IPS DF 19.7 (cell line): ENCODE measurements at places on chromosomes 1 and 21.

DNA sequence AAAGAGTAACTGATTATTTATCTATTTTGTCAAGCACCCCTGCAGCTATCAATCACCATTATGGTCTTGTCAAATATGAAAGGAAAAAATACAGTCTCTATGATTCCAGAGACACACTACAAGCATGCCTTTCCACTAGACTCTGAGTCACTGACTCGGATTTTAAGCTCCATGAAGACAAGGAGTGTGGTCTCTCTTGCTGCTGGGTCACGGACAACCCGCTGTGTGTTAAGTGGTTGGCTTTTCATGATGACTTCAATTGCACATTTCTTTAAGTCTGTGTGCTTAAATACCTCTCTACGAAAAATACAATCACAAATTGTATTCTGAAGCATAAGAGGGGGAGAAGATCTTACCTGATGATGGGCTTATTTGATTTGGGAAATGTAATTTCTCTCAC lies 14.0 kb upstream of the GNG4 start:
- no peak for DNase-seq

GRCh38 chr1:44112486-44112885 lies 6.1 kb upstream of the KLF17 start:
- no peak for DNase-seq

DNA sequence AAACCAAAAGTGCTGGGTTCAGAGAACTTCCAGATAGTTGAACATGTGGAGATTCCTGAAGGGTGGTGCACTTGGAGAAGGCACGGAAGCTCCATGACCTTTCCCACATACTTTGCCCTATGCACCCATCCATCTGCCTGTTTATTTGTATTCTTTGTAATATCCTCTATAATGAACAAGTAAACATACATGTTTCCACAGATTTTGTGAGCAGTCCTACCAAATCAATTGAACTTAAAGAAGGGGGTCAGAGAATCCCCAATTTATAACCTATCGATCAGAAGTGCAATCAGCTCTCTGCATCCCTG lies 121.4 kb downstream of the ADSS2 start:
- no peak for DNase-seq

DNA sequence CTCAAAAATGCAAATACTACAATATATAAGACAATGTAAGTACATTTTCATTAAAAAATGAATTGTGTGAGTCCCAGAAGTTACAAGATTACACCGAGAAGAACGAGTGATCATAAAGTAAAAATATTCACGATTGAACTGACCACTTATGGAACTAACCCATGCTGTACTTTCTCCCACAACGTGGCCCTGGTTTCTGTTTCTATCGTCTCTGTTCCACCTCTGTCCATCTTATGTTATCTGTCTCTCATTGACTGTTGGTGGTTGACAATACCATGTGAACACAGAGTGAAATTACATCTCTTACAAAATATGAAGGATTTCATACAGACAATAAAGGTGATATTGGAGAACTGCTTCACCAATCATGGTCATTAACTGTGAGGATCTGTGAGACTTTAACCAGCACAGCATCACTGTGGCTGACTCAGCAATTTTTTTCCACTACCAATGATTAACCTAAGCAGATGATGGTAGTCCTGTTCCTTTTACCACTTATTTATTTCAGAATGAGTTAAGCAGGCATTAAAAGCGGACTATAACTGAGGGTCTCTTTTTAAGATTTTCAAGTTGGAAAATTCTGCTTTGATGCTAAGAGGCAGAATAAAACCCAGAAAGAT lies 165.1 kb downstream of the TGFB2 start:
- no peak for DNase-seq

DNA sequence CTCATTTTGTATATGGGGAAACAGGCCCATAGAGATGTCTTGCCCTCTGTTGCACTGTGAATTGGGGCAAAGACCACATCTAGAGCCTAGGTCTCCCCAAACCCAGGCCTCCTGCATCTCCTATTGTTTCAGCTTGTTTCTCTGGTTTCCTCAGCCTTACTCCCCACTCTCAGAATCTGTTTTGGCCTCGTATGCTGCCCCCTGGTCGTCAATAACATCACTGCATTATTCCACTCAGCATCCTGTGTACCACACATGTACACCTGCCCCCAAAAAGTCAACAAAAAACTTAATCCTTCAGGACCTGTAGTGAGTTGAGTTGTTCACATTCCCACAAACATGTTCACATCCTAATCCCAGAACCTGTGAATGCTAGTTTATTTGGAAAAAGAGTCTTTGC lies 184.8 kb downstream of the BRINP2 start:
- no peak for DNase-seq

- DNase-seq, result no peak
These were observed at the start of gene KAZN for GRCh38 chr1:14598498-14599182. Gene KAZN (plus strand): TSS chr1:14598685.
